ENCODE measurements at places on chromosomes 6 and 20.

DNA sequence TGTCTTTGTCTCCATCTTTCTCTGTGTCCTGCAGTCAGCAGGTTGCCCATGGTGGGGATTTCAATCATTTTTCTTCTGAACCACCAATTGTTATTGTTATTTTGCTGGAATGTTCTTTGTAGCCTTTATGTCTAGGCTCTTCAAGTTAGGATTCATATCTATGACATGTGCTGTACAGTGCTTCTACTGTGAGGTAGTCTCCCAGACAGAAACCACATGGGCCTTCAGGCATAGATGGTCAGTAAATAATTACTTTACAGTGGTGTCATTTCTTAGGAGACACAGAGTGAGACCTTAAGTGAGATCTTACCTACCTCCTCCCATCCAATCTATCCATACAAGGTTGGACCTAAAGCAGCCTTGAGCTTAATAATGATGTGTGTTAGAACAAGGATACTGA, 265.5 kb downstream of the ZFAND3 start:
- no peak for DNase-seq

GRCh38 chr20:3739926-3740451, 7.5 kb downstream of the HSPA12B start:
- no peak for DNase-seq

GRCh38 chr6:12049165-12049564, 37.1 kb downstream of the HIVEP1 start:
- no peak for DNase-seq

GRCh38 chr20:50281831-50282591, 91.4 kb downstream of the CEBPB start:
- DNase-seq: no peak

GRCh38 chr6:48959251-48960060, 503.6 kb downstream of the MMUT start:
- DNase-seq: no peak

DNA sequence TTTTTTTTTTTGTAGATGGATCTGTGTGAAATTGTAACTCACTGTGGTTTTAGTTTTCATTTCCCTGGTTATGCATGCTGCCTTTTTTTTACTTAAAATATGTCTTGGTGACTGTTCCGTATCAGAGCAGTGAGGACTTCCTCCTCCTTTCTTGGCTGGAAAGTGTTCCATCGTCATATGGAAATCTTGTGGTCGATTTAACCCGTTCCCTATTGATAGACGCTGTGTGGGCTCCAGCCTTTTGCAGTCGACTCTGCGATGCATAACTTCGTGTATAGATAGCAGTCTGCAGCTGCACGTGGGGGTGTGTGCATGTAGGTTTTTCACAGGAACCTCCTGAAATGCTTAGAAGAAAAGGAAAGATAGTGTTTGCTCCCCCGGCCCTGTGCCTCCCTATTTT, 28.1 kb upstream of the PNPLA1 start:
- DNase-seq: no peak

DNA sequence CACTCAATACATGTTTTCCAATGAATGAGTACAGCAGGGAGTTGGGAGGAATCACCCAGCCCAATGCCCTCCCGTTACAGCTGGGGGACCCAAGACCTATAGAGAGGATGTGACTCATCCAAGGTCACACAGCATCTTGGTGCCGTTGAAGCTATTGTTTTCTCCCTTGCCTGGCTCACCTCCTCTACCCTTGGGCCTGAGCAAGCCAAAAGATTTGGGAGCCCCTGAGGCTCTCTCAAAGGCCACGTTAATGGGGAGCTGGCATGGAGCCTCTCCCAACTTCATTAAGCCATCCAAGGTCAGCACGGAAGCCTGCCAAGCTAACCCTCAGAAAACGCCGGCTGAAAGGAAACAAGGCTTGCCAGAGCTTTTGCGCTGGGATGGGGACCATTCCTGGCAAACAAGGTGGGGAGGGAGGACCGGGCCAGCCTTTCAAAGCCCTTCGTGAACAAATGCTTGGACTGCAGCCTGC, 30.4 kb downstream of the KCNB1 start:
- no peak for DNase-seq

DNA sequence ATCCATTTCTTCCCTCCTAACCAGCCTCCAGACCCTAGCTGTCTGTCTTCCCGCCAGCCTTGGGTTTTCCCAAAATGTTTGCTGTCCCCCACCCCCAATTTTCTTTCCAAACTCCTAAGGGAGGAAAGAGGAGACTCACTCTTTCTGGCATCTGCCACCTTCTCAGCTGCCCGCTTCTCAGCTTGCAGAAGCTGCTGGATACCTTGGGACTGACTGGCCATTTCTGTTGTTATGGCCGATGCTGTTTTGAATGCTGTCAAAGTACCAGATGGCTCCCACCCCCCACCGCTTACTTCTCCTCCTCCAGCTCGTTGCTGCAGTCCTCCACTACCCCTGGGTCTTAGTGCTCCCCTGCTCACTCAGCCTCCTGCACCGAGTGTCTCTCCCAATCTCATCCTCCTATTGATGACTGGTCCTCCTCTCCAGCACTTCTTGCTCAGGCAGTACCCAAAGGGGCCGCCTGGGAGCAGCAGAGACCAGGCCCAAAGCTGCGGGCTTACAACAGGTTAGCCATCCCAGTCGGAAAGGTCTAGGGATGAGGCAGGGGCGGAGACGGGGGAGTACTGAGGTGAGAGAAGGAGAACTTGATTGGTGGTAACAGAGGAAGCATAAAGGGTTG, at the start of gene ATP6V1G2:
TSS of gene ATP6V1G2 (minus strand) at position 270 of the 619 bp plus-strand sequence. CDS start at position 221, 49 bp downstream.
- peak; percentile 84 for DNase-seq

- DNase-seq: no peak
Observed at GRCh38 chr6:39476151-39476550, 153.6 kb upstream of the KCNK16 start.

DNA sequence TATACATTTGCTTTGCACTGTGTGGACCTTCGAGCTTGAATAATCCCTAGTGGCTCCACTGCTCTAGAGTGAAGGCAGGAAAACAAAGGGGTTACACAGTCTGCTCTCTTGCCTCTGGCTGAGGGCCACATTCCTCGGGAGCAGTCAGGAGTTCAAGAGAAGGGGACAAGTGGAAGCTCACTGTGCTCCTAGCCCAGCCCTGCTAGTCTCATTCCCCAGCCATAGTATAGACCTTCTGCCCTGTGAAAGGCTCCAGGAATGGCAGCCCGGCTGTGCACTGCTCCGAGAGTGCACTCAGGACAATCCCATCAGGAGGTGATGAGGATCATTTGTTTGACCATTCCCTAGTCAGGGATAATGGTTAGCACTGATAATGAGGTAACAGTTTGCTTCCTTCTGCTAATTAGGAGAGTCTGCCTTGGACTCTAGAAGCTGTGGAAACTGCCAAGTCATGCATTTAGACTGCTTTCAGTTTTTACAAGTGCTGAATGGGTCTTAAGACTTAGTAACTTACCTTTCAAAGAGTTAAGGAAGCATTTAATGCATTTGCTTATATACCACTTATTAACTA, 8.5 kb downstream of the IYD start:
- peak; percentile 6 for DNase-seq

DNA sequence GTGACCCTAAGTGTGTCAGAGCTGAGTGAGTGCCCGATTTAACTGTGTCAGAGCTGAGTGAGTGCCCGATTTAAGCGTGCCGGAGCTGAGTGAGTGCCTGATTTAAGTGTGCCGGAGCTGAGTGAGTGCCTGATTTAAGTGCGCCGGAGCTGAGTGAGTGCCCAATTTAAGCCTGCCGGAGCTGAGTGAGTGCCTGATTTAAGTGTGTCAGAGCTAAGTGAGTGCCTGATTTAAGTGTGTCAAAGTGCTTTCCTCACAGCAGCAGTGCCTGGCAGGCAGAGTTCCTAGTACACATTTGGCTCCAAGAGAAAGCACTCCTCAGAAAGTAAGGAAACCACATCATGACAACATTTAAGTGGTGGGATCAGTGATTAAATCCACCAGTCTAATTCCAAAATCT, 13.2 kb downstream of the SERAC1 start:
- no peak for DNase-seq

DNA sequence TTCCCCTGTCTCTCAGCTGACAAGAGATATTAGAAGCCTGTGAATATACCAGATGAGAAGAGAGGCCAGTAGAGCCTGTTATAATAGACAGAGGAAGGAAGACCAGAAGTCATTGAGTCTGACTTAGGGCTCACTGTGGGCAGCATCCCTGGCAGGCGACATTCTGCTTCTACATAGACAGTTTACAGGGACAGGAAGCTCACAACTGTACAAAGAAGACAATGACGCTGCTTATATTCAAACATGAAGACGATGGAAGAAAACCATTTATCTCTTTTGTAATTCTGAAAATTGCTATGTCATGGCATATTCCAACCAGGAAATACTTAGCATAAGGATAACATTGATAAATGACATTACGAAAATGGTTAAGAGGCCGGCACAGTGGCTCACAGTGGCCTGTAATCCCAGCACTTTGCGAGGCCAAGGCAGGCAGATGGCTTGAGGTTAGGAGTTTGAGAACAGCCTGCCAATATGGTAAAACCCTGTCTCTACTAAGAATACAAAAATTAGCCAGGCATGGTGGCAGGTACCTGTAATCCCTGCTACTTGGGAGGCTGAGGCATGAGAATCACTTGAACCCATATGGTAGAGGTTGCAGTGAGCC, 170.9 kb downstream of the UBE3D start:
- no peak for DNase-seq

- DNase-seq: no peak
Observed at GRCh38 chr20:49052334-49052733, 6.2 kb downstream of the CSE1L start.

- DNase-seq: no peak
Observed at GRCh38 chr6:81764531-81764930, 12.1 kb upstream of the TENT5A start.

GRCh38 chr6:33628401-33628964, 7.4 kb downstream of the ITPR3 start:
- DNase-seq: no peak

DNA sequence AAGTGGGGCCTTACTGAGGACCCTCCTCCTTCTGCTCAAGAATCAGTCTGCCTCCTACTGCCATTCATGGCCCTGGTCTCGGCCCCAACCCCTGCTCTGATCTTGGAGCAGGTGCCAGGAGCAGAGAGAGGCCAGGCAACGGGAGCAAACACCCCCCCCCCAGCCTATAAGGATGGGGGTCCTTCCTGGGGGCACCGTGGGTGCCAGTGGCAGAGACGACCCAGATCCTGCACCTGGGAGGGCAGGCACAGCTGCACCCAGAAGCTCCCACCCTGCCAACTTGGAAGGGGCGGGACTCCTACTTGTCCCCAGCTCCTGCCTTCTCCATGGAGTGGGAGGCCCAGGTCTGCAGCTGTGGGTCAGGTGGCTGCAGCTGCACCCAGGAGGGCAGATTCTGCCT, 183.2 kb downstream of the EYA4 start:
- DNase-seq: no peak

DNA sequence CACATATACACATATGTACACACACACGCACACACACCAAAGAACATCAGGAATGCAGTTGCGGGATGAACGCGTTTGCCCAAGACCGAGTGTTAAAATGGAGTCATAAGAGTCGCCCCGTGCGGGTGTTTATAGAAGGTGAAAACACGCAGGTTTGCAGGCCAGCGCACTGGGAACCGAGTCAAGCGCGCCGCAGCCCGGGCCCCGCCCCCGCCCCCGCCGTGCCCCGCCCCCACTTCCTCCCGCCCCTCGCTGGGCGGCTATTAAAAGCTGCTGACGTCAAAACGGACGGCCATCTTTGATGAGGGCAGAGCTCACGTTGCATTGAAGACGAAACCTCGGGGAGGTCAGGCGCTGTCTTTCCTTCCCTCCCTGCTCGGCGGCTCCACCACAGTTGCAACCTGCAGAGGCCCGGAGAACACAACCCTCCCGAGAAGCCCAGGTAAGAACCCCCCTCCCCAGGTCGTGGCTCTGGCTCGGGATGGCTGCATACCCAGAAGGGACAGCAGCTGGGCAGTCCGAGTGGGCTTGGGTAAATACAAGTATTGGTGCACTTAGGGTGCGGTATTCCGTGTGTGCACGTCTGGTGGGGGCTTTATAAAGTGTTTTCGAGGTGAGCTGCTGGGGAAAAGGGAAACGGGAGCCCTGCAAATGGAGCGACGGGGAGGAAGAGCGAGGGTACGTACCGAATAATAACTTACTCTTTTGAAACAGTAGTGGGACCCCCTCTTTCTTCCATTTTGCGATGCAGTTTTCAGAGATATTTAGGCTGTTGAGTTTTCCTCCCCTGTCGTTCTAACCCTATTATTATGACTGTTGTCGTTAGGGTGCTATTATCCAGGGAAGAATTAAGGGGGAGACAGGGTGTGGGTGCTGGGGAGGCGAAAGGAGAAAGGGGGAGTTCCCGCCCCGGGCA, at the start of gene SNAP25:
TSS of gene SNAP25 (plus strand) at position 295 of the 916 bp plus-strand sequence. CDS start 56,662 bp downstream, outside the sequence.
- DNase-seq: peak; percentile 92

- DNase-seq: no peak
Observed at GRCh38 chr6:118656847-118657451, 5.6 kb upstream of the CEP85L start.

DNA sequence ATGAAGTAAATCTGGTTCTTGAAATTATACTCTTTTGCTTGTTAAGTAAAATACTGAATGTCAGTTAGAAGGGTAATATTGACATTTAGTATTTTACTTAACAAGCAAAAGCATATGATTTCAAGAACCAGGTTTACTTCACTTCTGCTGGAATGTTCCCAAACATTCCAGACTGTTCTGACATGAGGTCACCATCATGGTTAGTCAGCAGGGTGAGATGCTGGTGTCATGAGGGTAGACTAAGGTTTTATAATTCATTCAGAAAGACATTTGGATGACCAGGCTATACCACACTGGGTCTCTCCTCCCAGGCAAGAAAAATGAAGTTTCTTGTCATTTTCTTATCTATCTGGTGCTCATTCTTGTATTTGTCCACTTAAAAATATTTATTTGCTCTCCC, 414.4 kb upstream of the MMS22L start:
- peak; percentile 29 for DNase-seq

GRCh38 chr20:39136798-39137197, 174.7 kb downstream of the DHX35 start:
- no peak for DNase-seq

DNA sequence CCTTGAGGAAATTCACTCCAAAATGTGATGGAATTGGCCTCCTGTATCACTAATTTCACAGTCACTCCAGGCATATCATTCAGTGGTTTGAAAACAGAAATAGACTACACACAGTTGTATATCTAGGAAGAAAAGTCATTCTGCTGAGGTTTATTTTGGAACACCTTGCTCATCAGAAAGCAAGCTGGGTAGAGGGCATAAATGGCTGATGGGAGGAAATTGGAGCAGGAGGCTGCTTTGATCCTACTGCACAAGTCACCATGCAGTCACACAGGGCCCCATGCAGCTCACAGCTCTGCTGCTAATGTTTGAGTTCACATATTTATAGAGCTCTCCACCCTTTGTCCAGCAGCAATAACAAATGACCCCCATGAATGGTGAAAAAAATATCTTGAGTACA, 12.3 kb downstream of the NHLRC1 start:
- DNase-seq: no peak

DNA sequence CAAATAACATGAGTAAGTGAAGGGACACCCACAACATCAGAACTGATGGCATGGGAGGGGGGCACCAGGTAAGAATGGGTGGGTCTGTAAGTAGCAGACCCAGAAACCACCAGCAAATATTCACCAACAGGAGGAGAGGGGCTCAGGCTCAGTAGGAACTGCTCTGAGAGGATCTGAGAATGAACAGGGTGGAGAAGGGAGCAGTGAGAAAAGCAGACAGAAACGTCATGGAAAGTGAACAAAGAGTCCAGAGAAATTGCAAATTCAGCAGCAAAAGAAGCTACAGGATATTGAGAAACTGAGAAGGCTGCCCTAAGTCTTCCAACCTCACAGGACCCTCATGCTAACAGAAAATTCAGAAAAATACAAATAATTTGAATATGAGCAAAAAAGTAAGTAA, 121.3 kb downstream of the KIF16B start:
- no peak for DNase-seq

Data from astrocyte of the cerebellum (primary cell).